ENCODE measurements at places on chromosomes 3 and 15.

- no peak for DNase-seq
Observed at GRCh38 chr3:159779883-159780282, 208.8 kb upstream of the IL12A start.

GRCh38 chr3:158091531-158091930, 14.7 kb downstream of the SHOX2 start:
- no peak for DNase-seq

GRCh38 chr3:6807967-6808588, 52.8 kb upstream of the GRM7 start:
- DNase-seq, result no peak

GRCh38 chr3:48194446-48195071, 6.3 kb upstream of the CDC25A start:
- no peak for DNase-seq

DNA sequence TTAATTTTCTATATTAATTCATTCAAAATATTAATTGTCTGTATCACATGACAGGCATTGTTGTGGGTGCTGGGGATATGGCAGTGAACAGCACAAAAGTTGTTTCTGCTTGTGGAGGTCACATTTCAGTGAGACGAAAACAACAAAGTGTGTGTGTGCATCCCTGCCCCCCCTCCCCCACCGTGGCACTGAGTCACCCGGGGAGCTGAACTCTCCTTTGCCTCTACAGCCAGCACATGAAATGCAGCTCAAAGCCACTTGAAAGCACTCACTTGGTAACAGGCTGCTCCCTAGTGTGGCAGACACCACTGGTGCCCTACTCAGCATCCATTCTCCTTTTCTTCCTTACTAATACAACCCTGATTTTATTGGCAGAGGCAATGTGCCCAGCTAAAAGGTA, 16.9 kb upstream of the SCAMP5 start:
- no peak for DNase-seq

- no peak for DNase-seq
Observed at GRCh38 chr3:102132370-102132769, 283.1 kb downstream of the NFKBIZ start.

DNA sequence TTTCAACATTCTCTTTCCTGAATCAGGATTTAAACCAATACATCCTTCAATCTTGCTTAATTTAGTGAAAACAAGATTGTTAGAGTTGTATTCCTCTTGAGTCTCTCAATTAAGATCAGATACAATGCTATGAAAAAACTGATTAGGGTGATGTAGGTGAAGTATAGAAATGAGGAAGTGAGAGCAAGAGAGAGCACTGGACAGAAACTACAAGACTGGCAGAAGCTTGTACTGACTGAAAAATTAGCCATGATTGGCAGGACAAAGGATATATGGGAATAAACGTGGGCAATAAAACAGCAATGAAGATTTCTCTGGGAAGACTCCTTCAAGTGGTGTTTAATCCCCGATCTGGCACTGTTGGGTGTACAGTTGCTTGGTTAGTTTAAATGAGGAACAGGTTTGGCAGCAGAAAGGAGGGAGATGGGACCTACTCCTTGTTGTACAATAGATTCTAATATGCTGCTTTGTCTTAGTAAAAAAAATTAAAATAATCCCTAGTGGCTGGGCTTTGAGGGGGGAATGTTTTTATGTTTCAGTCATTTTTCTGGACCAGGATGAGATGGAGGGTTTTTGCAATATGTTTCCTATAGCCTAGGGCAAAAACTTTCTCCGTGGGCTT, 252.7 kb downstream of the SLC9A9 start:
- DNase-seq, result no peak

DNA sequence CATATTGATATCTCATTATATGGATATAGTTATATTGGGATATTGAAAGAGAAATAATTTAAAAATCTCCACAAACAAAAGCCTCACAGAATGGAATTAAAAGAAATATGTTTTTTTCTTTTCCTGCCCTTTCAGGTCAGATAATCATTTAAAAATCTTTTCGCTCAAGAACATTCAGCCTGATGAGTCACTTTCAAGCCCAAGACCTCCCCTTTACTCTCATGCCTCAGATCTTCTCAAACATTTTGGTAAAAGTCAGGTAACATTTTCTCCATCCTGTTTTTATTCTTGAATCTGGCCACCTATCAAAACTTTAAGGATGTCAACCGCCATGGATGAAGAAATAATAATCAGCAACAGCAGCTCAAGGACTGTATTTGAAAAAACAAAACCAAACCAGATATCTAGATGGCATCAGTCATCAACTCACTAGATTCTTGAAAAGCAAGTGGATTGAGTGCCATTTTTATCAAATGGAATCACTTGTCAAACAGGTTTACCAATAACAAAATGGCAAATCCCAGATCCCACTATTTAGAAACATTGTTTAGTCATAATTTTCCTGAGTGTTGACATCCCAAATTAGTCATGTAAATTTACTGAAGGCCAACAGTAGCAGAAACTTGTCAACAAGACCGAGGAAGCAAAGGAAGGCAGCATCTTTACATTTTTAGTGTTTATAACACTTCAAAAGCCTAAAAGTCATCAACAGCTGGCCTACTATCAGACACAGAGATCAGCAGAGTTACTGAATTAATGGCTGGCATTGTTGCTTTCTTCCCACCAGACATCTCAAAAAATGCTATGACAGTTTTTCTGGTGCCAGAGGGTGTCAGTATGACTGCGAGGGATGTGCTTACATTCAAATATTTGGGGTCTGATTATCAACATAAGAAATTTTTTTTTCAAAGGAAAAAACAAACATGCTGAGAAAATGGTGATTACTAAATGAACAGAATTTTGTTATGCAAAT, 444.7 kb downstream of the MAGI1 start:
- no peak for DNase-seq

DNA sequence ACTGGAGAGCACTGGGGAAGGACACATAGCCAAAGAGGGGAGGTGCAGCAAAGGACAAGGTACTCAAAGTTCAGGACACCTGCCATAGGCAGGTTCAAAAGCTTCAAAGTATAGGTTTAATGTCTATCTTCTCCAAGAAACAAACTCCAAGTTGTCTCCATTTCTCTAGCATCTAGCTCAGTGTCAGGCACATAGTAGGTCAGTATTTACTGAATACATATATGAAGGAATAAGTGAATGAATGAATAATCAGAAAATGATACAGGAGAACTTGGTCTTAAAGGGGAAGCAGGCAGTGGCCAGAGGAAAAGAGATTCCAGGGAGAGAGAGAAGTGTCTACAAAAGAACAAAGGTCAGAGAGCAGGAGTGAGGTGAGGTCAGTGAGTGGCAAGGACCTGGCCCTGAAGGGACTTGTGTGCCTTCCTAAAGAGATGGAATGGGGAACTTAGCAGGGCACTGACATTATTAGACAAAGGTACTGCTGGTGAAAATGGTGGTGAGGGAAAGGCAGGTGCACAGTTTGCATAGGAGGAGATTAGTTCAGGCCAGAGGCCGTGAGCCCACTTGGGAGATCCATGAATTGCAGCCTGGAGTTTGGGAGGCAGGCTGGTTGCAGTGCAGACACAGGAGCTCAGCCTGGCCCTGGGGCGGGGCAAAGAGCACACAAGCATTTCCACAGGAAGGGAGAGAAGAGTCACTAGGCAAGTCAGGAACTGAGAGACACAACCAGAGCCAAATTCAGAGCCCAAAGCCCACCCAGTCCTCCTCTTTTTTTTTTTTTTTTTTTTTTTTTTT, 21.4 kb downstream of the TBC1D2B start:
- DNase-seq, result no peak

- DNase-seq, result no peak
Observed at GRCh38 chr3:31384117-31384516, 148.6 kb upstream of the STT3B start.

DNA sequence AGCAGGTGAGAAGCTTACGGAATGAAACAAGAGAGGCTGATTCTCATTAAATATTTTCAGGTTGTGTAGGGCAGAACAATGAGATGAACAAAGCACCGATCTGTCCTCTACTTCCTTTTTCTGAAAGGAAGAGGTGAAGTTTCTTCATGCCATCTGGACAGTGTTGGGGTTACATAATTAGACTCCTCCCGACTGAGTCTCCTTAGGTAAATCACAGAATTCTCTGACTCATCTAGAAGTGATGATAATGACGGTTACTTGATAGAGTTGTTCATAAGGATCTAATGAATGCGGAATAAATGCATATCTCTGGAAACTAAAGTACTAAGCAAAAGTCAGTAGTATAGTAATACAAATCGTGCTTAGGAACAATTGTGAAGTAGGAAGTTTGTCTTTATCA, 21.2 kb downstream of the CRTC3 start:
- no peak for DNase-seq

Measured in NCI-H1436 treated with DMSO at 0.1 percent for 48 hours (cell line).